NCI-H2081 (cell line): ENCODE measurements at places on chromosomes 3 and 15.

- DNase-seq: no peak
Measured at GRCh38 chr15:55740359-55740878, 2.5 kb downstream of the PRTG start.

DNA sequence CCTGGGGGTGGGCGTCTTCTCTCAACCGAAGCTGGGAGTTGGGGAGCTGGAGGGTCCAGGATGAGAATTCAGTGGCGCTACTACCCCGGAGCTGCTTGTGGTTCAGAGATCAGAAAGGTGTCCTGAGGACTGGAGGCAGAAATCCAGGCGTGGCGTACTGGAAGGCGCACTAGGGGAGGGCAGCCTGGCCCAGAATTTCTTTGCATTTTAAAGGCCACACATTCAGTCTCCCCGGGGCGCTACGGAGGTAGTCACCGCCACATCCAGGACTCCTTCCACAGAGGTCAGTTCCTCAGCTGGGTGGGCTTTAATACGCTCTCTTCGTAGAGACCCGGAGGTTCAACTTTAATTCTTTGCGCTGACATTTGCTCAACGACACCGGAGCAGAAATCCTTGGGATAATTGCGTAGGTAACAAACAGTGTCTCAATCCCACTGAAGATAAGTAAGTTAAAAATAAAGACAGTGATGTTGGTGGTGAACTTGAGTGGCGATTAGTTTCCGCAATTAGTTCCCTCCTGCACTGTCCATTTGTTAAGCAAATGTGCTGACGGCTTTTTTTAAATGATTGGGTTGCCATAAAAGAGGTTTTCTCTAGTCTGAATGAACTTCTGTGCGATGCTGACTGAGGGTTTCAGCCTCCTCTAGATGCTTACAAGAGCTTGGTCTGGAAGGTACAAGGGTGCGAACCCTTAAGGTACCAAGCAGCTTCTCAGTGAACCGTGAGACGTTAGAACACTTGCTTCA lies 535 bp downstream of the MCTP2 start:
- DNase-seq: no peak

GRCh38 chr3:67329358-67329757 lies 325.1 kb downstream of the SUCLG2 start:
- DNase-seq: no peak

DNA sequence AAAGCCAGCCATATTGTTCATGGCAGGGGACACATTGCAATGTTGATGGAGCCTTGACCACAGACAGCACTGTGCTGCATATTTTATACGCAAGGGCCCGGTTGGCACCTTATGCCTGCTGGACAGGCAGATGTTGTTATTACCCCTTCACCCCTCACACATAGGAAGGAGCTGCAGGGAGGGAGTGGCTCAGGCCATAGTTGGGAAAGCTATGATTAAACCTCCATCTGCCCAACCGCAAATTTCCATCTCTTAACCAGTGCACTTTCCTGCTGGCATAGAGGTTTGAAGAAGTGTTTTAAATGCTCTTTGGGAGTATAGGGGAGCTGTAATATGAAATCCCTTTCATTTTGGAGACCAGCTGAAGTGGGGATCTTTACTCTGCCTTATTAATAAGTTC lies 224.7 kb downstream of the CACNA2D3 start:
- DNase-seq: no peak

DNA sequence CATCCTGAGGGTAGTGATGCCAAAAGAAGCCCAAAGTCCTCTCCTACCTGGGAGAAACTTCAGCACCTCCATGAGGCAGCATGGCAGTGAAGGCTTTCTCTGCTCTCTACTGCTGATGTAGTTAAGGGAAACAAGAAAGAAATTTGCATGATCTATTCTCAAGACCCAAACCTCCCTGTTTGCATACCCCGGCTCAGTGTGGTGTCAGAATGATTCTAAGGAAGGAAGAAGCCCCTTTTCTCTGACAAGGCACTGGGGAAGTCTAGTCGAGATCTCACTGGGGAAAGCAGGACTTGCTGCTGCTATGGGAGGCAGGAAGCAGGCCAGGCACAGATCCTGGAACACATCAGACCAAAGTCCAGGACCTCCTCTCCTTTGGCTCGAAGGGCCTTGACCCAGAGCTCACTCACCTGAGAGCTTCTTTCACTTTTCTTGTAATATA lies 89.4 kb upstream of the ICE2 start:
- no peak for DNase-seq

GRCh38 chr3:77412021-77412438 lies 372.1 kb downstream of the ROBO2 start:
- no peak for DNase-seq

GRCh38 chr3:50323614-50324199 lies 1.2 kb upstream of the HYAL2 start:
- no peak for DNase-seq

- DNase-seq: no peak
Measured at GRCh38 chr3:69116897-69117296, 5.5 kb downstream of the LMOD3 start.

- DNase-seq: no peak
Measured at GRCh38 chr15:71611553-71612396, 198.6 kb upstream of the NR2E3 start.

- peak; percentile 2 for DNase-seq
Measured at GRCh38 chr3:55571913-55572312, 84.8 kb upstream of the WNT5A start.

DNA sequence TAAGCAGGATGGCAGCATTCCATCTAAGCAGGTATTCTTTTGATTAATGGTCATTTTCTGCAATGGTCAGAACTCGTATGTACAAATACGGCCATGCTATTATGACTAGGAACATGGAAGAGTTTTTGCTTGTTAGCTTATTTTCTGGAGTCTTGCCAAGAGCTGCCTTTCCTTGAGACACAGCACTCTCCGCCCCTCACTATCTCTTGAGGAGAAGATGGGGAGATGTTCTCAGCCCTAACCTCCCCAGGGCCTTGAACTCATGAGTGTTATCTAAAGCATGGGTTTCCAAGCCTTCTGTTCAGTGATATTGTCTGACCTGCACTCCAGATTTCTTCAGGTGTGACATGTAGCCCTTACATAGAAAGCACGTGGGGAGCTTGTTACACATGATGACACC lies 65.9 kb upstream of the ACTC1 start:
- DNase-seq: no peak

- no peak for DNase-seq
Measured at GRCh38 chr3:160125258-160125657, 100.0 kb upstream of the C3orf80 start.

GRCh38 chr3:15283702-15284101 lies 48.7 kb downstream of the SH3BP5 start:
- no peak for DNase-seq

- DNase-seq: no peak
Measured at GRCh38 chr3:192928016-192928415, 10.4 kb upstream of the MB21D2 start.

DNA sequence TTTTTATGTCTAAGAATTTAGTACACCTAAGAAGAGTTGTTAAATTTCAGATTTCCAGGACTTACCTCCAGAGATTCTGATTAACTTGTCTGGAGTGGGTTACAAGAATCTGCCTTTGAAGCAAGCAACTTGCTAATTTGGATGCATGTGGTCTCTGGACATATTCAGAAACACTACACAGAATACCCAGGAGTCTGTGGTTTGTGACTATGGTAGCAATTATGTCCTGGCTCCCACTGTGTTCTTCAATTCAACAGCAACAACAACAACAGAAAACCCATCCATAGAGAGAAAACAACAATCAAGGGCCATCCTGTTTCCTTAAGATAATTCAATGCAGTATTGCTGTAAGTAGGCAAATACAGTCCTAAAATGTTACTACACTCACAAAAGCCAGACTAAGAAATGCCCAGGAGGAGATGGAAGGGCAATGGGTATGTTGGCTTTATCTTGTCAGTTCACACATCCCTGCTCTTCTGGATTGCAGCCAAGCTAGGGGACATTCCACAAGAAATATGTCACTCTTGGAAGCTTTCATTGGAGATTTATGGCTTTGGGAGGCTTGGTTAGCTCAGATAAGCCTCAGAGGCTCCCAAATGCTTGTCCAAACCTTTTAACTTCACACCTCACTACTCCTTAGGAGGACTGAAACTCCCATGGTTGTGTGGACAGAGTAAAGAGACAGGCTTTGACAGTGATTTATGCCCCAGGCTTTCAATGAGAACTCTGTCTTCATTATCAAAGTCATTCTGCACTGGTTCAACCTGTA lies 99.4 kb upstream of the MRPL3 start:
- DNase-seq: no peak

- no peak for DNase-seq
Measured at GRCh38 chr3:141834292-141834691, 42.2 kb upstream of the ATP1B3 start.

DNA sequence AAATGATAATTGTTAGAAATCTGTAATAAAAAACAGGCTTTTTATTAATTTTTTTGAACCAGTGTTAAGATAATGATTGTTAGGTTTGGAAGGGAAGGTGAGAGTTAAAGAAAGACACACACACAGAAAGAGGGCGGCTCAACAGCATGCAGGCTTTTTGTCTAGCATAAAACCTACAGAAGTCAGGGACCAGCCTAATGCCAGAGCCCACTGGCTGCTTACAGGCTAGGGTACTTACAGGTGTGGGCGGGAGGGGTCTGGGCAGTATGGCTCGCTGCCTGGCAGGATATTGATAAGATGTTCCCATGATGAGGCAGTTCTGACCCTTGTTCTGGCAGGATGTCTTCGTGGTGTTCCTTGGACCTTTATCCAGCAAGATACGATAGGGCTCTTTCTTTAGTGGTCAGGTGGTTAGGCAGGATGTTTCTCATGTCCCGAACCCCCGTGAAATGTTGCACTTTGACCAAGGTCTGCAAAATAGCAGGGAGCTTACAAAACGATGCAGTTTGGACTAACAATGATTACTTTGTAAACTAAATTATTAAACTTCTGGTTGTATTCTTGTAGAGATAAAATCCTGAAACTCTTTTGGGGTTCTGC lies 84.7 kb downstream of the DCUN1D1 start:
- DNase-seq: no peak

GRCh38 chr3:191348098-191348497 lies 17.8 kb upstream of the UTS2B start:
- DNase-seq: no peak

GRCh38 chr3:24393316-24393715 lies 101.3 kb downstream of the THRB start:
- DNase-seq: no peak

- no peak for DNase-seq
Measured at GRCh38 chr3:147099076-147099475, 307.3 kb downstream of the ZIC4 start.

DNA sequence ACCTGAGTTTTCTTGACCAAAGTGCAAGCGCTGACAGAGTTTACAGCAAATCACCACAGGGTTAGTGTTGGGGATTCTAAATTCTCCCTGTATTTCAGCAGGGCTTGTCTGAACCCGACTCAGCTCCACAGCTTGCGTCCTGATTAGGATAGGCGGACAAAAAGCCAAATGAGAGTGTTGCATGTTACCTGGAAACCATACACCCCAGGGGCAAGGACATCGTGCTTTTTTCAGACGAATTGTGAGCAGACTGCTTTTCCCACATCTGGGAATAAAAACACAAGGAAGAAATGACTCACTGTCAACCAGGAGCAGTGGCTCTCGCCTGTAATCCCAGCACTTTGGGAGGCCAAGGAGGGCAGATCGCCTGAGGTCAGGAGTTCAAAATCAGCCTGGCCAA lies 3.0 kb downstream of the DZIP1L start:
- DNase-seq: no peak

DNA sequence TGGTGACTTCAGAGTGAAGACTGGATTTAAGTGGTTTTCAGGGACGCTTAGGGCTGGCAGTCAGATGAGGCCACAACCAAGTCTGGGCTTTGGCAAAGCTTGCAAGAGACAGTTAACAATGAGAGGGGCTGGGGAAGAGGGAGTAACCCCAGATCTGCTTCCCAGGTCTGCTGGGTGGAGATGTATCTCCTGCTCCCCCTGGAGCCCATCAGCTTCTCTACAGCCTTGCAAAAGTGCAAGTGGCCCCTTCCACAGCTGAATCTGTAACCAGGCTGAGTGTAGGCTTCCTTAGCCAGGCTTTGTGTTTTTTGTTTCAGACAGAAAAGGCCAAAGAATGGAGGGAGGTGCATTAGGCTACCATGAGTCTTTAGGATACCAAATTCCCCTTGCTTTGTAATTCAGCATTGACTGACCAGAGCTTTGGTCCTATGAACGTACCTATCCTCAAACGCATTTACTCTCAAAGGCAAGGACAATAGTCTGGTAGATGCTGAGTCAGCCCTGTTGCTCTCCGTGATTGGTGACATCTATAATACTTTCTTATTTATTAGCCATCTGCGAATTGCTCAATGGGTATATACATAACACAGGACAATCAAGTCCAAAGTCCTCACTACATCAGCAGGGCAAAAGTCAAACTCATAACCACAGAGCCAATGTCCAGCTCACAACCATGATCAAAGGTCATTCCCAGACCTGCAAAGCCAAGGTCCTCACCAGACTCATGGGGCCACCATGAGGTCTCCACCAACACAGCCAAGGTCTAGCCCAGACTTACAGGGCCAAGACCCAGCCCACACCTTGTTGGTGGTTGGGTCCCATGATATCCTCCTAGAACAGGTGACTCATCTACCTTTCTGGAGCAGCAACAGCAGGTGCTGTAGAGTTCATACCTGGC lies 17.1 kb downstream of the CCDC13 start:
- DNase-seq: no peak

DNA sequence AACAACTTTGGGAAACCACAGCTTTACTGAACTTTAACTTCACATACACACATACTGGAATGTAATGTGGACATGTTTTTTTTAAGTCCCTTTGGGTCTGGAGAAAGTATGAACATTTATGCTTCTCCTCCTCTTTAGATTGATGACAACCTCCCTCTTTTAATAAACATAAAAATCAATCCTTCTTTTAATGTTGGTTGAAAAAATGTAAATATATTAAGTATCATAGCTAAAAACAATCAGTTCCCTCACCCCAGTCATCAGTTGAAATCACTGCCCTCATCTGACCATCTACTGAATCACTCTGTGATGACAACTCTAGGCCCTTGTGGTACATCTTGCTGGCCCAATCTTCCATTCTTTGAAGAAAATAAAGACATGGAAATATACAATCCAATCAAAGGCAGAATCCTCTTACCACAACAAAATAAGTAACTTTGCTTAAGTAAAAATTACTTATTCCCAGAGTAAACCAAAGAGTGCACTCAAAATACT lies 6.4 kb downstream of the AAGAB start:
- DNase-seq: no peak

DNA sequence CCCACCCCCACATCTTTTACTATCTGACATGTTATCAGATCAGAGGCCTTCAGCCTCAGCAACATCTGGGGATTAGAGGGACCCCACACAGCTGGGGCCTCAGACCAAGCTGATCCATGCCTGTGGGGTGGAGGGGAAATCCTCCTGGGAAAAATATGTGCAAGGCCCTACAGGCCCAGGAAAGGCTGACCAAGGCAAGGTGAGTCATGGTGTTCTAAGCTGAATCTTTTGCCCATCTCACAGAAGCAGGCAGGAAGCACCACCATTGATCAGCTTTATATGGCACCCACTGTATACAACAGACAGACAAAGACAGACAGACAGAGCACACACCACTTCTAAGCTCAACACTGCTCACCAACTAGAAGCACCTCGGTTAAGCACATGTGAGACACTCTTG lies 12.4 kb upstream of the PARP6 start:
- no peak for DNase-seq

GRCh38 chr3:42721690-42722089 lies 19.1 kb upstream of the HHATL start:
- no peak for DNase-seq

GRCh38 chr15:89068325-89068784 lies 19.9 kb upstream of the ABHD2 start:
- no peak for DNase-seq
